ENCODE measurements at places on chromosomes 5 and 9.

DNA sequence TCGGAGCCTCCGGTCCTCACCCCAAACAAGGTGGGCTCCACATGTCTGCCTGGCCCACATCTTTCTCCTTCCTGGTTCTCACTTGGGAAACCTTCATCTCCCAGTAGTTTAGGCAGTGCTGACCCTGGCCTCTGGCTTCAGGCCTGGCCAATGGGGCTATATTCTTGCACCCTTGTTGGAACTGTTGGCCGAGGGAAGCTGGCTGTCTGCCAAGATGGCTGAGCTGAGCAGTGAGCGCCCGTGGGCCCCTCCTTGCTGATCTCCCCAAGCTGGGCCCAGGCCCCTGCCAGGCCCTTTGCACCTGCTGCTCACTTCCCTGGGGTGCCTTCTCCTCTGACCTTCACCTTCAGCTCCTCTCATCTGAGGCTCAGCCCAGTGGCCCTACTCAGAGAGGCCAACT lies 31.3 kb downstream of the TSPAN17 start:
- no peak for DNase-seq

GRCh38 chr9:82600536-82601292 lies 462.2 kb downstream of the RASEF start:
- DNase-seq: no peak

DNA sequence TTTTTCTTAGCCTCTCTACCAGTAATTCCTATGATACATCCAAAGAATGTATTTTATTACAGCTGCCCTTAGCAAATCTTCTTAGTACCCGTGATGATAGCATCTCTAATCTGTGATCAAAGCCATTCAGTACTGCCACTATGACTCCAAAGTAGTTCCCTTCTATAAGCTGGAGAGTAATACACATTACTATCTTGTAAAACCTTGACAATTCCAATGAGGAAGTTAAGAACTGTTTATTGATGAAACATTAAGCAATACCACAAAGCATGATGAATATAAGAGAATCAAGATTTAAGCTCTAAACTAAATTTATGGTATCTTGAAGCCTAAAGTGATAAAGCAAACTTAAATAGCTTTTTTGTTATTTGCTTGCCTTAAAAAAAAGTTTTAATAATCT lies 86.1 kb downstream of the SMIM23 start:
- DNase-seq: no peak

DNA sequence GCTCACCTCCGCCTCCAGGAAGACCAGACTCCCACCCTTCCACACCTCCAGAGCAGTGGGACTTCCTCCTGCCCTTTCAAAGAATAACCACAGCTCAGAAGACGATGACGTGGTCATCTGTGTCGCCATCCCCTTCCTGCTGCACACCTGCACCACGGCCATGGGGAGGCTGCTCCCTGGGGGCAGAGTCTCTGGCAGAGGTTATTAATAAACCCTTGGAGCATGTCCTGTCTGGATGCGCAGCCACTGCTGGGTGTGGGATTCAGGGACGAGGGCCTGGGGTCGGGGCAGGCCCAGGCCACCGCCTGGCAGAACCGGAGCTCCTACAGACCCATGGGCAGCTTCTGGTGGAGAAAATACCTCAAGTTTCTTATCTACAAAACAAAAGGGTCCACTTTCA lies 5.0 kb downstream of the PAEP start:
- DNase-seq: no peak

GRCh38 chr5:15835514-15835913 lies 335.5 kb downstream of the FBXL7 start:
- DNase-seq: no peak

DNA sequence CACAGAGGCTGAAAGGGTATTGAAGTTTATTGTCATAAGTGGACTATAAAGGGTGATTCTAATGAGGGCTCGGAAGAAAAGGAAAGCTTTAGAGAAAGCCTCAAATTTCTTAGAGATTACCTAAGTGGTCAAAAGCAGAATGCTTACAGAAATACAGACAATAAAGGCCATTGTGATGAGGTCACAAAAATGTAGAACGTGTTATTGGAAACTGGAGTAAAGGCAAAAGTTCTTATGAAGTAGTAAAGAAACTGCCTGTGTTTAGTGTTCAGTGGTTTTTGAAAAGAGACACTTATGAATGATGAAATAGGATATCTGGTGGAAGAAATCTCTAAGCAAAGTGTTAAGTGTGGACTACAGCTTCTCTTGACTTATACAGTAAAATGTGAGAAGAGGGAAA lies 726.9 kb downstream of the DNAH5 start:
- DNase-seq: no peak

DNA sequence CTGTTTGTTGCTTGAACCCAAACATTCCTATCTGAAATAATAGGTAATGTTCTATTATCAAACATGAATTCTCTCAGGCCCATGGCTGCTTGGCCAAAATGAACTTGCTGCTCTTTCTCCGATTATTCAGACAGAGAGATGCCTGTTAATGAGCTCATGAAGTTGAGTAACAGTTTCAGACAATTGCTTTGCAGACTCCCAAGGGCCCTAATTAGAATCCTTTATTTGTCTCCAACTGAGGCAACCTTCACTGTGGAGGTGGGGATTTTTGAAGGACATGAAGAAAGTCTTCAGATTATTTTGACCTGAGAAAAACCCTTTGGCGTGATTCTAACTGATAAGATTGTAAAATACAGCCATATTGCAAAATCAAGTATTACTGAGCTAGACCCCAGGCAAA lies 466.7 kb downstream of the NFIB start:
- no peak for DNase-seq

GRCh38 chr5:72096602-72097188 lies 10.6 kb upstream of the MAP1B start:
- no peak for DNase-seq

- DNase-seq: no peak
Observed at GRCh38 chr5:55440188-55440646, 94.5 kb downstream of the PLPP1 start.

- no peak for DNase-seq
Observed at GRCh38 chr5:151005950-151006576, 14.3 kb upstream of the GPX3 start.

DNA sequence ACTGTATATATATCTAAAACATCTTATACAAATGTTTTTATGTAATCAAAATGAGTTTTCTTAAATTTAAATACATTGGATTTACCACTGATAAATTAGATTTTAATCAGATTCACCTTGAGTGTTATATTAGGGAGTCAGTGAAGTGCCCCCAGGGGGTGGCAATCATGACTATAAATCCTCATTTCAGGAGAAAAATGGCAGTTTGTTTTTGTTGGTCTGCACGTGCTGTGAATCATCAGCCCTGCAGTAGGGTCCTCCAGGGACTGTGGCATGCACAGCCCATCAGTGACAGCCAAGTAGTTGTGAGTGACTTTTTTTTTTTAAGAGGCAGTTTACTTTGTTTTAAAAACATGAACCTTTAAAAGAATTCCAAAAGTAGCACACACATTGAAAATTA lies 65.2 kb downstream of the ZSWIM6 start:
- no peak for DNase-seq

- DNase-seq: no peak
Observed at GRCh38 chr5:96975656-96976055, 39.8 kb downstream of the LNPEP start.

- DNase-seq: no peak
Observed at GRCh38 chr5:57258943-57259342, 85.1 kb downstream of the GPBP1 start.

DNA sequence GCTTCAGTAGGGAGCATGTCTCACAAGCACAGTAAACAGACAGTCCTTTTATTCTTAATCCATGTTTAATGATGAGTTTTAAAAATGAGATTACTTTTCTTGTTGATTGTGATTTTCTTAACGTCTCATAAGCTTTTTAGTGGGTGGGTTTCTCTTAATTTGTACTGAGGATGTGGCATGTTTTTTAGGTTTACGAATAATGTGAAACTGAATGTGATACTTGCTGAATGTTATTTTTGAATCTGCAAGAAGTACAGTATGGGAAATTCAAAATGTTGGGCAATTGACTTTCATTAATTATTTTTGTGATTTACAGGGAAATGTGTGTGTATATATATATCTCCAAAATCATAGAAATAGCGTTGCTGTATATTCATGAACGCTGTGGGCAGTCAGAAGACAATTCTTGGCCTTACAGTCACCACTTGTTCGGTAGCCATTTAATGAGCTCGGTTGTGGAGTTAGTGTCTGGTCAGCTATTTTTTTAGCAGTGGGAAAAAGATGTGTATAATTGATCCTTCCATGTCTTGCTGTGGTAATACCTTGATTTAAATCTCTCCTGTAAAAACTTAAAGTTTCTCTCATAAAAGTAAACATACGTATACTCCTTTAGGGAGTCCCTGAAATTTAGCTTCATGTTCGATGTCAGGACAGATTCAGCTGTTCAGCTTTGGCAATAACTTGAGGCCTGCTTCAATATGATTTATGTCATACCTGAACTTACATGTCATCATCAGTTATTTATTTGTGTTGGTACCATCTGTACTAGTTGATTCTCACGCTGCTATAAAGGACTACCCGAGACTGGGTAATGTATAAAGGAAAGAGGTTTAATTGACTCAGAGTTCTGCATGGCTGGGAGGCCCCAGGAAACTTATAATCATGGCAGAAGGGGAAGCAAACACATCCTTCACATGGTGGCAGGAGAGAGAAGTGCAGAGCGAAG lies 15.0 kb downstream of the ICE1 start:
- no peak for DNase-seq

DNA sequence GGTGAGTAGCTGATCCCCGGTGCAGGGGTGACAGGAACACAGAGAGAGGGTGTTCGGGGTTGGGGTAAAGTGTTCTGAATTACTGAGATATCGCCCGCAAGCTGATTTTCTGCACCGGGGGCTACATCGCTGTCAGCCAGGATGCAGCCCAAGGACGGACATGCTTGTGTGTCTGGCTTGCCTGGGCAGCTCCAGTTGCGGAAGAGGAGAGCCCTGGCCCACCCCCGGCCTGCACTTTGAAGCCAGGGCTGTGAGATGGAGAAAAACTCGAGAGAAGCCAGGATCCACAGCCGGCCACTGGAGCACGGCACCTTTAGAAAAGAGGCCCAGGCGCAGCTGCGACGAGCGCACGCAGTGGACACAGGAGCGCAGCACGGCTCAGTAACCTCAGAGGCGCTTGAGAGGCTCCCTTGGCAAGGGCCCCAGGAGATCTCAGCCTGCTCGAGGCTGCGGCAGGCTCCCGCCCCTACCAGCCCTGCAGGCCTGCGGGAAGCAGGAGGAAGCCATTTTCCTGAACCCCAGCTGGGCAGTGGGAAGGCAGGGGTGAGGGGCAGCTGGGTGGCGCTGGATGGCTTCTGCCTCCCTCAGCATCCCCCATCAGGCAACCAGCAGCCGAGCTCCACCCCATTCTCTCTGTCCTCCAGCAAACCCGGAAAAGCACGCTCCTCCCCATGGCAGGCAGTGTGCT lies 59.2 kb downstream of the C9orf50 start:
- no peak for DNase-seq

- no peak for DNase-seq
Observed at GRCh38 chr5:98105681-98106080, 667.8 kb upstream of the RGMB start.

DNA sequence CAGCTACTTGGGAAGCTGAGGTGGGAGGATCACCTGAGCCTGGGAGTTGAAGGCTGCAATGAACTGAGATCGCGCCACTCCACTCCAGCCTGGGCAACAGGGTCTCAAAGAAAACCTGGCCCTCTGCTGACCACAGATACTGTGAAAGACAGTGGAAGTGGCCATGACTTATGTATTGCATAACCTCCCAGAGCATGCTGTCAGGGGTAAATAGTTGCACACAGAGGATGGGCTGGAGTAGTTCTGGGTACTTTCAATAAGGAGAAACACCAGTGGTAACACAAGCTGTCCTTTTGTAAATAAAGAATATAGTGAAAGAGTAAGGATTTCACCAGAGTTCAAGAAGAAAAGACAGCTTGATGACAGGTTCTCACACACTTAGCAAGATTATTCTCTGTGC lies 1.8 kb downstream of the ACER2 start:
- DNase-seq: no peak

Measured in stimulated activated naive CD4-positive, alpha-beta T cell (primary cell).